Stimulated activated CD4-positive, alpha-beta T cell treated with anti-CD3 and anti-CD28 coated beads, TNF-alpha, amount 100 ng/mL, for 24 hours (primary cell): ENCODE measurements at places on chromosomes 16 and 17.

DNA sequence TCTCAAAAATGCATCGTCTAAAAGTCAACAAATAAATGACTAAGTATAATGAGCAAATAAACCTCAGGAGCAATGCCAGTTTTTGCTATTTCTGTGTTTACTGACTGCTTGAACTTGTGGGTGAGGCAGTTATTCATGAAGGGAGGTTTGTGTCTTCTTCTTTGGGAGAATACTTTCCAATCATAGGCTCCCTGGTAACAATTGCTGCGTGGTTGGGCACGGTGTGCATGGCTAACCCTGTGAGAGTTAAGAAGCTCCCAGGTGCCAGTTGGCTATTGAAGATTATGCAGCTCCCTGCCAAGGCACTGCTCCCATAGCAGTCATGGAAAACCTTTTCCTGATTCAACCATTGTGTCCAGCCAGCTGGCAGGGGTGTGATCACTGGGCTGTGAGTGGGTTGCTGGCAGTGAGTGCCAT is 775.9 kb upstream of the GOT2 start:
- DNase-seq: no peak

DNA sequence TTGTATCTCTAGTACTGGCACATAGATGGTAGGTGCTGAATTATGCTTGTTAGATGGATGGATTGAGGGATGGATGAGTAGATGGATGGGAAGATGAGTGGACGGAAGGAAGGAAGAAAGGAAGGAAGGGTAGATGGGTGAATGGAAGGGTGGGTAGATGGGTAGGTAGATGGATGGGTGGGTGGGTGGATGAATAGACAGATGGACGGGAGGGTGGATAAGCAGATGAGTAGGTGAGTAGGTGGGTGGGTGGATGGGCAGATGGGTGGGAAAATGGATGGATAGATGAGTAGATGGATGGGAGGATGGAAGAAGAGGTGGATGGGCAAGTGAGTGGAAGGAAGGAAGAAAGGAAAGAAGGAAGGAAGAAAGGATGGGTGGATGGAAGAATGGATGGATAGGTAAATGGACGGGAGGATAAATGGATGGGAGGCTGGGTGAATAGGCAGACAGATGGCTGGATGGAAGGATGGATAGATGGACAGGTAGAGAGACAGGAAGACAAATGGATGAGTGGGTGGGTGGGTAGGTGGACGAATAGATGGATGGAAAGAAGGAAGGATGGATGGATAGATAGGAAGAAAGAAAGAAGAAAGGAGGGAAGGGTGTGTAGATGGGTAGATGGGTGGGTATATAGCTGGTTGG is 56.9 kb downstream of the MYH11 start:
- DNase-seq: no peak

DNA sequence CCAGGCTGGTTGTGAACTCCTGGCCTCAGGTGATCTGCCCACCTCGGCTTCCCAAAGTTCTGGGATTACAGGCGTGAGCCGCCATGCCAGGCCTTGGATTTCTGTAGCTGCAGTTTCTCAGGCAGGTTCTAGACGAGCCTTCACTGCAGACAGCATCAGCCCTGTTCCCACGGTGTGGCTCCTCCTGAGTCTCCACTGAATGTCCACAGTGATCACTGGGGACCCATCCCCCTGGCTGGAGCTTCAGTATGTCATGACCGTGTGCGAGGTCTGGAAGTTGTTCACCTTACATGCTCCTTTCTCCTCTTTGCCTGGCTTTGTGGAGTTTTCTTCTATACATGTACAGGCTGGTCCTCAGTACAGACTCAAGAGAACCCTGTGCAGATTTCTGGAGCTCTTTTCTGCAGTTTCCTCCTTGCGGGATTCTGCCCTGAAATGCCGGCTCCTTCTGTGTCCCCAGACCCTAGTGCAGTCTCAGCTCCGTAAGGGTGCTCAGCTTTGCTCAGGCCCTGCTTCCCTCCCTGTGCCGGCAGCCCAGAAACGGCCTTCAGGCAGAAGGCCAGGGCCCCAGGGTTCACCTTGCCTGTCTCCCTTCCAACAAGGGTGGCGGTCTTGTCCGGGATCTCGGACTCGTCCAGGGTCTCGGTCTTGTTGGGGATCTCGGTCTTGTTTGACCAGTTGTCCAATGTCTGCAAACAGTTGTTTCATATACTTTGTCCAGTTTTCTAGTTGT is 14.3 kb upstream of the FASN start:
- no peak for DNase-seq

- no peak for DNase-seq
Measured at GRCh38 chr17:29504711-29505110, 62.1 kb downstream of the ABHD15 start.

DNA sequence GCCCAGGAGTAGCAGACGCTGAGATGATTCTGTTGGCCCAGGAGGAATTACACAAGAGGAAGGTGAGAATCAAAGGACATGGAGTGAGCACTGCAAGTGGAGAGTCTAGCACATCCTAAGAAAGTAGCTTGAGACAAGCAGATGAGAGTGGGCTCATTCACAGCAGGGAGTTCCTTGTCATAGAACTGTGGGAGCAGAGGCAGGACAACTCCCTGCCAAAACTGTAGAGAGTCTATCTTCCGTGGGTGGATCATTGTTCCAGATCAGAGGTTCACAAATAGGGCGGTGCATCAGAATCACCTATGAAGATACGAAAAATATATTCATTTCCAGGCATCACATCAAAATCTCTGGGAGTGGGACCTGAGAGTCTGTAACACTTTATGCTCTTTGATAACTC is 288.9 kb upstream of the C16orf82 start:
- DNase-seq: no peak

GRCh38 chr17:73480740-73481139 is 163.5 kb downstream of the SDK2 start:
- no peak for DNase-seq

DNA sequence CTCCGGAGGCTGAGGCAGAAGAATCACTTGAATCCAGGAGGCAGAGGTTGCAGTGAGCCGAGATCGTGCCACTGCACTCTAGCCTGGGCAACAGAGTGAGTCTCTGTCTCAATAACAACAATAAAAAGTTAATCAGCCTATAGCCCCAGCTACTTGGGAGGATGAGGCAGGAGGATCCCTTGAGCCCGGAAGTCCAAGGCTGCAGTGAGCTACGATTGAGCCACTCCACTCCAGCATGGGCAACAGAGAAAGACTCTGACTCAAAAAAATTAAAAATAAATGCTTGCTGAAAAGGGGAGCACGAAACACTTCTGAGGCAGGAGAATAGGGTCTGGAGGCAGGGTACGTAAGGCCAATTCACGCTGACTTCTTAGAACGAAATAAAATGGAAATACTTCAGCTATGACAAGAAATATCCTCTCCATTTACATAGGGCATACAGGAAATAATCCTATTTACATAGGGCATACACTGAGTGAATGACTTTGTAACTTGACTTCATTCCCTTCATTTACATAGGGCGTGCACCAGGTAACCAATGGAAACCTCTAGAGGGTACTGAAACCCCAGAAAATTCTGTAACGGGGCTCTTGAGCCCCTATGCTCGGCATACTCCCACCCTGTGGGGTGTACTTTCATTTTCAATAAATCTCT is 3.2 kb upstream of the PRPSAP1 start:
- DNase-seq: no peak

GRCh38 chr16:22189473-22190080 is 16.5 kb upstream of the EEF2K start:
- no peak for DNase-seq

DNA sequence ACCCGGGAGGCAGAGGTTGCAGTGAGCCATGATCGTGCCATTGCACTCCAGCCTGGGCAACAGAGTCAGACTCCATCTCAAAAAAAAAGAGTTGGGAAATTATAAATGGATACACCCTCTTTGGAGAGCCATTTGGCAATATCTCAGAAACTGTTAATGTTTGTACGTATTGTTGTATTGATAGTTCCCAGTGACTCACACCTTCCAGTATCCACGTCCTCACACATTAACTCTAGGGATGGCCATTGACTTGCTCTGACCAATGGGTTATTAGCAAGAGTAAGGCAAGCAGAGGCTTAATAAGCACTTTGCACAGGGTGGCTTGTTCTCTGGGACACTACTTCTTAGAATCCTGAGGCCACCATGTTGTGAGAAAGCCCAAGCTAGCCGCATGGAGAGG is 107.6 kb upstream of the LHX1 start:
- DNase-seq: no peak

GRCh38 chr17:77496831-77497577 is 356.2 kb downstream of the SEC14L1 start:
- no peak for DNase-seq

DNA sequence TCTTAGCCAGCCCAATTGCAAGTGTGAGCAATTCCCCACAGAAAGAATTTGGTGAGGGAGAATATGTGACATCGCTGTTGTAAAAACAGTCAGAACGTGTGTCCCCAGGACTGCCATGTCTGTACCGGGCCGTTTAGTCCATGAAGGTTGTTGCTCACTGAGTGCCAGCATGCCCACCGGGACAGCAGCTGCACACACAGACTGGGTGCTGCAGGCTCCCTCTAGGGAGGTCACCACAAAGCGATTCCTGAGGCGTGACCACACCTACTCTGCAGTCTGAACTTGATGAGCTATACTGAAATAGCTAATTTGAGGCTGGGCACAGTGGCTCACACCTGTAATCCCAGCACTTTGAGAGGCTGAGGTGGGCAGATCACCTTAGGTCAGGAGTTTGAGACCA is 44.1 kb upstream of the ADORA2B start:
- DNase-seq: no peak

DNA sequence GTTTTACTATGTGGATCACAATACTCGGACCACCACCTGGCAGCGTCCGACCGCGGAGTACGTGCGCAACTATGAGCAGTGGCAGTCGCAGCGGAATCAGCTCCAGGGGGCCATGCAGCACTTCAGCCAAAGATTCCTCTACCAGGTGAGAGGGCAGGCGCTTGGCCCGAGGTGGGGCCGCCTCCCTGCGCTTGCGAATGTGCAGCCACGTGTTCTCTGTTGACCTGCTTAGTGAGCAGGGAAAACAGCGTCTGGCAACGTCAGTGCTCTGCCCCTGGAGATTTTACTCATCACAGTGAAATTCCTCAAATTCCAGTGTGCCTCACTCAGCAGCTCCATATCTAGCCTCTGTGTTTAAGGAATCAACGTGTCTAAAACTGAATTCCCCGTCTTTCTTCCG is 33.4 kb upstream of the CLEC18A start:
- no peak for DNase-seq

- no peak for DNase-seq
Measured at GRCh38 chr17:537133-537532, 177.5 kb downstream of the VPS53 start.

GRCh38 chr17:28363186-28363585 is 1.8 kb downstream of the SEBOX start:
- DNase-seq: no peak

DNA sequence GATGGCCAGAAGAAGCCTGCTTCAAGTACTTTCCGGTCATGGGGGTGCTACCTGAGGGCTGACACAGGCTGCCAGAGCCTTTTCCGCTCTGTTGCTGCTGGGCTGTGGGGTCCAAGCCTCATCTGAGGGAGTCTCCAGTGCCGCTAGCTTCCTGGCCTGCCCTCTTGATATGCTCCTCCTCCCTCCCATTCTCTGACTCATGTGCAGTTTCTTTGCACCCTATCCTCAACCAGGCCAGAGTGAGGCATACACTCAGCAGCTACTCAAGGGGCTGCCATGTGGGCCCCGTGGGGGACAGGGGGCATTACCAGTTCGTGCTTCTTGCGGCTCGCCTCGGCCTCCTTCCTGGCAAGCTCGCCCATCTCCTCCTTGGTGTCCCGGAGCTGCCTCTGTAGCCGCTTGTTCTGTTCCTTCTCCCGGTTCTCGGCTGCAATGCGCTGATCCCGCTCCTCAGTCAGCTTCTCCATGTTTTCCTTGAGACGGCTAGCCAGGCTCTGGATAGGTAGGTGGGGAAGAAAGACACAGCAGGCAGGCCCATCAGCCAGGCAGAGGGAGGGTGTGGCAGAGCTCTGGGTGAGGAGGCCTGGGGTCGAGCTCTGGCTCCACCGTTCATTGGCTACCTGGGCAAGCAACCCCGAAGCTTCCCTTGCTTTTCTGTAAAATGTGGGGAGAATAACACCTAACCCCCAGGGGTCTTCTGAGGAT is 43.8 kb downstream of the PIPOX start:
- no peak for DNase-seq

DNA sequence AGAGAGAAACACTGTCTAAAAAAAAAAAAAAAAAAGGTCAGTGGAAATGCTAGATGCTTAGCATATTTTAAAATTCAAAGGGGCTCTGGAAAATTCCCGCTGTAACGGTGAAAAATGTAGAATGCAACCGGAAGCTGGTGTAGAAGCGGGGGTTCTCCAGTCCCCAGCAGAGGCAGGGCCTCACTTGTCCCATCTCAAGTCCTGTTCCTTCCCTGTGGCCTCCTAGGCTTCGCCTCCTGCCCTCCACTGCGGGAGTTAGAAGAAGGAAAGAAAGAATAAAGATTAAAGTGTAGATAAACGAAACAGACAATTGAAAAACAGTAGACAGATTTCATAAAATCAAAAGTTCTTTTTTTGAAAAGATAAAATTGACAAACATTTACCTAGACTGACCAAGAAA is 14.8 kb upstream of the ZNF287 start:
- DNase-seq: no peak

DNA sequence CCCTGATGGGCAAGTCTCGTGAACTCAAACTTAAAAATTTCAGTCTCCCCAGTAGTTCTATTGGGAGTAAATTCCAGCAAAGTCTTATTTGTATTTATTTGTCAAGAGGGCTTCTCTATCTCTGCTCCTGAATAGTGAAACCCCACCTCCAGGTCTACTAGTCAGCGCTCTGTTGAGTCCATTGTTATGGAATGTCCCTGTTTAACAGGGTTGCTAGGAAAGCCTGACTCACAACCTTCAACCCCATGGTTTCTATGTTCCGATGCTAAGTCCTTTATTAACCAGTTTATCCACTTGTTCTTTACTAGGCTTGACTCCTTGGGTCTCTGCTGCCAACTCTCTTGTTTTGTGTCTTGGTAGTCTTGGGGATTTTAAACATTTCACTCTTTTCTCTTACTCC is 250.7 kb upstream of the MYOCD start:
- no peak for DNase-seq

DNA sequence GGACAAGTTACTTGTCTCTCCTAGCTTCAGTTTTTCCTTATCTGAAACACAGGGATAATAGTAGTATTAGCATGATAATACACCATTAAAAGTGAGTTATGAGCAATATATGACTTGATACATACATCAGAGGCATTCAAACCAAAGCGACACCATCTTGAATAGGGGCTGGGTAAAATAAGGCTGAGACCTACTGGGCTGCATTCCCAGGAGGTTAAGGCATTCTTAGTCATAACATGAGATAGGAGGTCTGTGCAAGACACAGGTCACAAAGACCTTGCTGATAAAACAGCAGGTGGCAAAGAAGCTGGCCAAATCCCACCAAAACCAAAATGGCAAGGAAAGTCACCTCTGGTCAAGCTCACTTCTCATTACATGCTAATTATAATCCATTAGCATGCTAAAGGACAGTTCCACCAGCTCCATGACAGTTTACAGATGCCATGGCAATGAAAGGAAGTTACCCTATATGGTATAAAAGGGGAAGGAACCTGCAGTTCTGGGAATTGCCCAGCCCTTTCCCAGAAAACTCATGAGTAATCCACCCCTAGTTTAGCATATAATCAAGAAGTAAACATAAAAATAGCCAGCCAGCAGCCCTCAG is 37.2 kb upstream of the HS3ST3A1 start:
- DNase-seq: no peak
